ENCODE measurements at places on chromosomes 6 and 20. TPM values are rescaled to one million over a fixed set of nuclear protein-coding genes. Genes with fewer than 3 reads are reported as not detected.

The SYTL3 gene
- total RNA-seq: 6.2 TPM

The GRM1 gene
- total RNA-seq: 1.1 TPM

The MYLK2 gene
- total RNA-seq: 0.60 TPM

The MYH7B gene
- total RNA-seq: 184 TPM

The IYD gene
- not detected for total RNA-seq

- DNase-seq: no peak
Measured at GRCh38 chr6:1494671-1495070, 105.3 kb downstream of the FOXF2 start.

- DNase-seq: no peak
Measured at GRCh38 chr20:49426873-49427272, 55.6 kb downstream of the KCNB1 start.

DNA sequence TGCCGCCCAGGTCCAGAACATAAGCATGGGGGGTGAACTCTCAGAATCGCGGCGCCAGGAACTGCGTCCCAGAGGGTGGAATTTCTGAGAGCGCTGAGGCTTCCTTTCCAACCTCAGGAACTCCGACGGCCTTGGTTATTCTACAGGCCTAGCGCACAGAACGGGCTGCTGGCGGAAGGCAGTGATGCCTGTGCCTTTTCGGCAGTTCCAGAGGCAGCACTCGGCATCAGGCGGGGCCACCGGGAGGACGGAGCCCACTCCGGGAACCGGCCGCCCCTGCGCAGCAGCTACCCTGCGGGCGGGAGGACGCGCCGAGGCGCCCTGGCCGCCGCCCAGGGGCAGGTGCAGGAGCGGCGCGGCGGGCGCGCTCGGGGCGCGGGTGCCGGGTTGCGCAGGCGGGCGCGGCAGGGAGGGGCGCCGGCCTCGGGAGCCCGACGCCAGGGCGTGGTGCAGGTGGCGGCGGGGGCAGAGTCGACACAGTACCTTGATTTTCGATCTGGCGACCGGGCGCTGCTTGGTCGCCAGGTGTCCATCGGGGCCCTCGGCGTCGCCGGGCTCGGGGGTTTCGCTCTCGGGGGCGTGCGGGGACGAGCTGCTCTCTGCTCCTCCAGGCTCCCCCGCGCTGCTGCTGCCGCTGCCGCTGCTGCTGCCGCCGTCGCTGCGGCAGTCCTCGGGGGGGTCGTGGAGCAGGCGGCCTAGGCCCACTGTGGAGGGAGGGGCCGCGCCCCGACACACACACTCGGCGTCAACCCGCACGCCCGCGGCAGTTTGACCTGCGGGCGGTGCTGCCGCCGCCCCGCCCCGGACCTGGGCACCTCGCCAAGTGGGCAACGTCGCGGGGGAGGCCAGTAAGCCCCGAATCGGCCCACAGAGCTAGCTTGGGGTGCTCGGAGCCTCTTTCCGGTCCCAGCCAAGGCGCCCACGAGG, 1.3 kb downstream of the OVOL2 start:
- no peak for DNase-seq

GRCh38 chr20:46826343-46826984, 68.2 kb upstream of the EYA2 start:
- DNase-seq: no peak

DNA sequence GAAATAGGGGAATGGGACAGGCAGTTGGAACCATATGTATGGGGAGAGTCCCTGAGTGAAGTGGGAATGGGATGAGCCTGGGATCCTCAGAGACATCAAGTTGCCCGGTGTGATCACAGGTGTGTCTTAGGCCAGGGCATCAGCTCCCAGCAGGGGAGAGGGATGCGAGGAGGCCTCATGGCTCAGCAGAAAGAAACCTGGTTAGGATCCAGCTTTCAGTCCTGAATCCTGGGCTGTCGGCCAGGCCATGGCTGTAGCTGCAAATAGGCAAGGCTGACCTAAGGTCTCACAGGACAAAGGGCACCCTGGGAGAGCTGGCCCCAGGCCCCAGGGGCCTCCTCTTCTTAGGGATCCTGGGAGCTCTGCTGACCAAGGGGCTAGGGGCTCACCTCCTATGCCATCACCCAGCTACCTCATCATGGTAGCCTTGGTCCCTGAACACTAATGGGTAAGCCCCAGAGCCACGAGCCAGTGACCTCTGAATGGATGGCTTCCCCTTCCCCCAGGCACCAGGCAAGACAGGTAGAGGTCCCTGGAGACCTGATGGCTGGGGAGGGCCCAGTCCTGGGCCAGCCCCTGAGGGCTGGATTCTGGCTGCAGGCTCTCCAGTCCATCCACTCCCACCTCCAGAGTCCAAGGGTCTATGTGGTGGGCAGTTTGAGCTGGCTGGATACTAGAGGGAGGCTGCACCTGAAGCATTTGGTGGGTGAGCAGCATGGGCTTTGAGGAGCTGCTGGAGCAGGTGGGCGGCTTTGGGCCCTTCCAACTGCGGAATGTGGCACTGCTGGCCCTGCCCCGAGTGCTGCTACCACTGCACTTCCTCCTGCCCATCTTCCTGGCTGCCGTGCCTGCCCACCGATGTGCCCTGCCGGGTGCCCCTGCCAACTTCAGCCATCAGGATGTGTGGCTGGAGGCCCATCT, at the start of gene SLC22A7:
Gene SLC22A7 (plus strand): TSS at position 617 of the 921 bp plus-strand sequence. CDS start 99 bp downstream, at position 716.
- DNase-seq: peak; percentile 67

DNA sequence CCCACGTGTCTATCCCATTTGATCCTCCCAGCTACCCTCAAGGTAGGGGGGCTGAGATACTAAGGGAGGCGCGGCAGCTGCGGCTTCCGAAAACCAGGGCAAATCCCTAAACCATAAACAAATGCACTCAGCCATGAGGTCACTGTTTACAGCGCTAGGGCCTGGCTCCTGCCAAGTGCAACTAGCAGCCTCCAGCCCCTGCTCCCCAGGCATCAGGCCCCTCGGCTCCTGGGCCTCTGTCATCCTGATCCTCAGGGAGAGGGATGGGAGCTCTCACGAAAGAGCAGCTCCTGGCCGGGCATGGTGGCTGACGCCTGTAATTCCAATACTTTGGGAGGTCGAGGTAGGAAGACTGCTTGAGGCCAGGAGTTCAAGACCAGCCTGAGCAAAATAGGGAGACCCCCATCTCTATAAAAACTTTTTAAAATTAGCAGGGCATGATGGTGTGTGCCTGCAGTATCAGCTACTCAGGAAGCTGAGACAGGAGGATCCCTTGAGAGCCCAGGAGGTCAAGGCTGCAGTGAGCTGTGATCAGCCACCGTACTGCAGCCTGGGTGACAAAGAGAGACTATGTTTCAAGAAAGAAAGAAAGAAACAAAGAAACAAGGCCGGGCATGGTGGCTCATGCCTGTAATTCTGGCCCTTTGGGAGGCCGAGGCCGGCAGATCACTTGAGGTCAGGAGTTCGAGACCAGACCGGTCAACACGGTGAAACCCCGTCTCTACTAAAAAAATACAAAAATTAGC, 42.5 kb upstream of the TLDC2 start:
- DNase-seq: no peak

- DNase-seq: no peak
Measured at GRCh38 chr6:34223381-34223955, 13.2 kb upstream of the HMGA1 start.

GRCh38 chr20:53074811-53075314, 102.7 kb downstream of the TSHZ2 start:
- DNase-seq: no peak

DNA sequence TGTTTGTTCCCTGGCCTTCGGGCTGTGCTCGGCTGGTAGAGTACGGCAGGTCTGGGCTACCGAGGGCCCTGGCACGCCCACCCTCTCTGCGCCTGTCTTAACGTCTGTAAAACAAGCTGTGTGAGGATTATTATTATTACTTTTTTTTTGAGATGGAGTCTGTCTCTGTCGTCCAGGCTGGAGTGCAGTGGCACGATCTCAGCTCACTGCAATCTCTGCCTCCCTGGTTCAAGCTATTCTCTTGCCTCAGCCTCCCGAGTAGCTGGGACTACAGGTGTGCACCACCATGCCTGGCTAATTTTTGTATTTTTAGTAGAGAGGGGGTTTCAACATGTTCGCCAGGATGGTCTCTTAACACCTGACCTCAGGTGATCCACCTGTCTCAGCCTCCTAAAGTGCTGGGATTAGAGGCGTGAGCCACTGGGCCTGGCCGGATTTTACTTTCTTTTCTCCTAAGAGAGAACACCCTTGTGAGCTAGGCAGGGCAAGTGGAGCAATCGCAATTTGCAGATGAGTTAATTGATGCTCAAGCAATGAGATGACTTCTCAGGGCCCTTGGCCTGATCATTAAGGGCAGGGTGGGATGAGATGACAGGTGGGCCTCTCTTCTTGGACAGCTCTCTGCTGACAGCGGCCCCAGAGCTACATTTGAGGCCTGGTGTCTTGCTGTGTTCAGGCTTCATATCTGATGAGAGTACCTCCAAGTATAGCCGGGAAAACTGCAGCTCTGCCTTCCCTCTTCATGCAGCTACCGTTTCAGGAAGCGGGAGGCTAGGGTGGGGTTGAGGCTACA, 859 bp upstream of the SMIM29 start:
- DNase-seq: no peak

- DNase-seq: no peak
Measured at GRCh38 chr20:48661575-48662455, 166.0 kb downstream of the PREX1 start.

- no peak for DNase-seq
Measured at GRCh38 chr6:149440735-149441671, 40.9 kb downstream of the SUMO4 start.

DNA sequence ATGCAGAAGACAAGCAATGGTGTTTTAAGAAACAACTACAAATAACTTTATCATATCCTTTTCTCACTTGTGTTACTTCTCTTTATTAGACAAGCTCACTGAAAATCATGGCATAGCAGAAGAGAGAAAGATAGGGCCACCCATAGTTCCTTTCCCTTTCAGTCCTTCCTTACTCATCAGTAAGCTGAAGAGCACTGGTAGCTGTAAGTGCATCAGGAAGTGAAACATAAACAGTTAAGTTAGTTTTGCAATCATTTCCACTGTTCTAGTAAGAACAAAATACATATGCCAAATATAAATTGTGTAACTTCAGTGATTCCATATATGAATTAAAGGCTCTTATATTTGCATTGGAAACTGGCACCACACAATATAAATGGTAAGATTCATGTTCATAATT, 220.1 kb downstream of the HACE1 start:
- no peak for DNase-seq
